ENCODE measurements at places on chromosomes 3 and 15.

- no peak for DNase-seq
These were observed 22.7 kb upstream of the ATP1B3 start for GRCh38 chr3:141853629-141854168.

DNA sequence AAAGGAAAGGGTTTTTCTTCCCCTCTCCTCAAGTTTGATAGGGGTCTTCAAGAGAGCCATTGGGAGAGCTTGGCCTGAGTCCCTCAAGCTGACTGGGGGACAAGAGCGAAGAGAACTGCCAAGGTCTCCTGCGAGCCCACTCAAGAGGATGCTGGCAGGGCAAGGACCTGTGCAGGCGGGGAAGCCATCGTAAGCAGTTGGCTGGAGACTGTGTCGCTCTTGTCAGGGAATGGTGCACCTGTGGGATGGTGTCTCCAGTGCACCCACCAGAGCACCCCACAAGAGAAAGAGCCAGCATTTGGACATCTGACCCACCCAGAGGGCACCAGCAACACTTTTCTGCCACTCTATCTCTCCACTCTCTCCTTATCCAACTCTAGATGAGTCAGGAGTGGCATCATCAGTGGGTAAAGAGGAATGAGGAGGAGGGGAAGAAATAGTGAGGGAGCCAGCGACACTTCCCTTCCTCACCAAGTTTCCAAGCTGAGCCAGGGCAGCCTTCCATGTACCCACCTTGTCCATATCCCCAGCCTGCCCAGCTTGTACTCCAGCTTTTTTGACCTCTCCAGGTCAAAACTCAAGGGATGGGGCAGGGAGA lies 13.6 kb upstream of the XIRP1 start:
- no peak for DNase-seq

DNA sequence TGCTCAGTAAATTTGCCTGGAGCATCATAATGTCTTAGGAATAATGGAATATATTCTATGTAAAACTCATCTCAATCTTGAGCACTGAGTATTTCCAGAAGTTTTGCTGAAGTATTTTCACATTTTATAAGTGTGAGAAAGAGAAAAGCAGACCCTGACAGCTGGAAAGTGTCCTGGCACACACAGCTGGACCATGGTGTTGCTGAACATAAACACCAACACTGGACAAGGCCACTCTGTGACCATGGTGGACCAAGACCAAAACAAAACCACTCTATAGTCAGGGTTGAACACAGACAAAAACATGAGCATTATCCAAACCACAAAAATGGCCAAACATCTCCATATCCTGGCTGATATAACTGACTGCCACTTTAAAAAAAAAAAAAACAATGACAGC lies 15.1 kb upstream of the SGO1 start:
- no peak for DNase-seq

DNA sequence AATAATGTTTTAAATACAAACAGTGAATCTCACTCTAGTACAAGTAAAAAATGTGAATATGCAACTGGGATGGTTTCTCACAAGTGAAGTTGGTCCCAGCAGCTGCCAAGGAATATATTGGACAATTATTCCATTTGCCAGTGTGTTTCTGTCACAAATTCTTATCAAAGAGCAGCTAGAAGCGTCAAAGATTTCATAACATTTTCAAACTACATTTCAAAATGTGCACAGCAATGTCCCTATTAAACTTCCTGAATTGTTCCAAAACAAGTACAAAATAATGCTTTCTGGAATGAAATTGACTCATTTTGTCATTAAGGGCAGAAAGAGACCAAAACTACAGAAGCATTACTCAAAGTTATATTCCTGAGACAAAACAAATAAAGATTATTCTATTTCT lies 38.3 kb downstream of the GPR176 start:
- no peak for DNase-seq

DNA sequence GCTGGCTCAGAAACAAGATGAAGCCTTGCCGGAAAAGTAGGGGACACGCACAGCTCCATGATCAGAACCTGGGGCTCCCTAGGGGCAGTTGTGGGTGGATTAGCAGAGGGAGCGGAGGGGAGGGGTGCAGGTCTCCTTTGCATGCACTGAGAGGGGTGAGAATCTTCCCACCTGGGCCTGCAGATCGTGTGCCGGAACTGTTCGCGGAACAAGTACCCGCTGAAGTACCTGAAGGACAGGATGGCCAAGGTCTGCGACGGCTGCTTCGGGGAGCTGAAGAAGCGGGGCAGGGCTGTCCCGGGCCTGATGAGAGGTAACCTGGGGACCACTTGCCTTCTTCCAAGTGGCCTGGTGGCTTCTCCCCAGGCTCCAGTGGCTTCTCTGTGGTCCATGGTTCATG lies 24.5 kb upstream of the NR2C2 start:
- DNase-seq = no peak

- DNase-seq = no peak
These were observed 218.7 kb upstream of the MDFIC2 start for GRCh38 chr3:70531063-70531657.

DNA sequence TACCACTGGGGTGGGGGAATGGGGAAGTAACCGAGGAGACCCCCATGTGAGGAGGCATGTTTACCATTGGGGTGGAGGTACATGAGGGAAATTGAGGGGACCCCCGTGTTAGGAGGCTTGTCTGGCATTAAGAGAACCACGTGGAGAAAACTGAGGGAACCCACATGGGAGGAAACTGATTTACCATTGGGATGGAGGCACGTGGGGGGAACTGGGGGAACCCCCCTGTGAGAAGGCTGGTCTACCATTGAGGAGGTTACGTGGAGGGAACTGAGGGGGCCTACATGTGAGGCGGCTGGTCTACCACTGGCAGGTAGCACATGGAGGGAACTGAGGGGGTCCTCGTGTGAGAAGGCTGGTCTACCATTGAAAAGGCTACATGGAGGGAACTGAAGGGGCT lies 159.4 kb downstream of the FBLN2 start:
- no peak for DNase-seq

GRCh38 chr3:37590328-37591079 lies 271.2 kb upstream of the CTDSPL start:
- peak; percentile 2 for DNase-seq

- no peak for DNase-seq
These were observed 57.4 kb upstream of the TRAK1 start for GRCh38 chr3:42033741-42034140.

DNA sequence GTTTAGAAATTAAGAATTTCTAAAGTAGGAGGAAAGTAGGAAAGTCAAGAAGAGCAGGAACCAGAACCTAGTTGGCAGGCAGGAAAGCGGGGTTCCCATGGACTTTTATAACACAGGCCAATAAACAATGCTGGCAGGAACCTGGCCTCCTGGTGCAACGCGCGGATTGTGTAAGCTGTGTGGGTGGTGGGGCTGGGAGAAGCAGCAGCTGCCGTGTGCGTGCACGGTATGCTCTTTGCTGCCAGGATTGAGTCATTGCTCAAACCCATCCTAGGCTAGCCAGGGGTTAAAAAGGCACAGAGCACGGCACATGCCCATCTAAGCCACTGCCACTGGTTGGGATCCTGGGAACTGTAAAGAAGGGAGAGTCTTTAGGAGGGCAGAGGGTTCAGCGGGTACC lies 209.9 kb upstream of the RGMA start:
- no peak for DNase-seq

DNA sequence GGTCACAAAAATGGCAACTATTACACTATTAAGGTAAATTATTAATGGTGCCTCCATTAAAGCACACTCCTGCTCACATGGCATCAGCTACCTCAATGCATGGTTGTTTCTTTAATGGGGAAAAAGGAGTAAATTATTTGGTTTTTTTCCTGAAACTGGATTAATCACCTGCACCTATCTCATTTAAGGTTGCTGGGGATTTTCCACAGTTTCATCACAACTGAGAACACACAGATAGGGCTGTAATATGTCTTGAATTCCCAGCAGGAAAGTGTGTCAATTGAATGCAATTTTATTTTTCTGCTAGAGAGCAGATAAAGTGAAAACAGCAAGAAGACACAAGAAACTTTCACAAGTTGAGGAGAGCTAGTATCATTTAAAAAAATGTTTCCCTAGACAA lies 36.4 kb downstream of the RFTN1 start:
- no peak for DNase-seq

GRCh38 chr15:40055576-40056293 lies 16.8 kb upstream of the SRP14 start:
- no peak for DNase-seq

DNA sequence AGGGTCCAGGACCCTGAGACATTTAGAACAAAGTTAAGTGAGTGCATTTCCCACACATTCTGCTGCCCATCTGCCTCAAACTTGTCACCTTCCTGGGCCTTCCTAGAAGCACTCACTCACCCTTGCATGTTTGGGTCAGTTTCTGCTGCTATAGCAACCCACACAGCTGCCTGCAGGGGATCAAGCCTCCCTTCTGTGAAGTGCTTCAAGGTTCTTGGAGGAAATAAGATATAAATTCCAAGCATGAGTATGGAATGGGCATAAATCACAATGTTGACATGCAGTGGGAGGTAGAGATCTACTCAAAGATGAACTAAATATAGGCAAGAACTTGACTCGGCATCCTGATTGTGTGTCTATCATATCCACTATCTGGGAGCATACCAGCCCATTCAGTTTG lies 140.4 kb downstream of the SLC9A9 start:
- DNase-seq = no peak

DNA sequence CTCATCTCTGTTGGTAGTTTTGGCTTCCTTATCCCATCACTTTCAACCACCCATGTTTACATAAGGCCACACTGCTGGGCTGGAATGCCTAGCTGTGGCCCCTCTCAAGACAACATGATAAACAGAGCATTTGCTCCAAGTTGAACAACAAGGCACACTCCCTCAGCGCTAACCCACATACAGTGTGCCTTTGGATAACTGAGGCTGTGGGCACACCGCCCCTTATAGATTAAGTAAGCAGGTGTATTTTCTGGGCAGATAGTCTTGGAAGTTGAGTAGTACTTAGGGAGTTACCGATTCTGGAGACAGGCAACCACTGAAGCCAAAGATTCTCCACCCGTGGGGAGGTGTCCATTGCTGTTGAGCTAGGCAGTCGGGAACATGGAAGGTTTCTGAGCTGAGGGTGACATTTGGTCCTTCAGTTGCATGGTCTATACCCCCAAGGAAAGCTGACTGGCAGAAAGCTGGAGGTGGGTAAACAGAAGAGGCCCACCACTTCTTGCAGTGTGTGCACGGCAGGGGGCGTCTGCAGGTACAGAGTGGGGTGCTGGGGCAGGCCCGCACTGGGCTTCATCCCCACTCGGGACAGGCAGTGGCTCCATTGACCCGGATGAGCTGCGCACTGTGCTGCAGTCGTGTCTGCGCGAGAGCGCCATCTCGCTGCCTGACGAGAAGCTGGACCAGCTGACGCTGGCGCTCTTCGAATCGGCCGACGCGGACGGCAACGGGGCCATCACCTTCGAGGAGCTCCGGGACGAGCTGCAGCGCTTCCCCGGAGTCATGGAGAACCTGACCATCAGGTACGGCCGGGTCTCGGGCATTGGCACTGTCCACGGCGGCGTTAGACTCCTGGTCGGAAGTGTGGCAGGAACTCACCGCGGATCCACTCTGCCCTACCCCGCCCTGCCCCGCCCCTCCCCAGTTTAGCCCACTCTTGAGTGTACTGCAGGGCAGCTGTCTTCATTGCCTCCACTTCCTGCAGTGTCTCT lies 16.8 kb downstream of the NOX5 start:
- no peak for DNase-seq

GRCh38 chr15:51131596-51132290 lies 37.0 kb upstream of the TNFAIP8L3 start:
- no peak for DNase-seq

DNA sequence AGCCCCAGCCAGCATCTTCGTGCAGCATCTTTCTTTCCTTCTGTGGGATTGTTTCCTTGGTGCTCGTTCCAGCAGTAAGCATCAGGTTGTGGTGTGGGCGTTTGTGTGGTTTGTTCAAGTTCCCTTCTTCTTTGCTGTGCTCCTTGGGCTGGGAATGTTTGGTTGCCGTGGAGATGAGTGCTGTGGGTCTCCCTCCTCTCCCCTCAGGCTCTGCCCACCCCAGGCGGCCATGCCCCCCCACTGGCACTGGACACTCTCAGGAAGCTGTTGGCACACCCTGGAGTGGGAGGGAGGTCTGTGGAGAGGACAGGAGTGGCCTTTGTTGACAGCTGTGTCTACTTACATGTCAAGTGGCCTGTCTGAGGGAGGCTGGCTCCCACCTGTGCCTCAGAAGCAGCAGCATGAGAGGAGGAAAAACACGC lies 46.5 kb upstream of the SACM1L start:
- DNase-seq = no peak

DNA sequence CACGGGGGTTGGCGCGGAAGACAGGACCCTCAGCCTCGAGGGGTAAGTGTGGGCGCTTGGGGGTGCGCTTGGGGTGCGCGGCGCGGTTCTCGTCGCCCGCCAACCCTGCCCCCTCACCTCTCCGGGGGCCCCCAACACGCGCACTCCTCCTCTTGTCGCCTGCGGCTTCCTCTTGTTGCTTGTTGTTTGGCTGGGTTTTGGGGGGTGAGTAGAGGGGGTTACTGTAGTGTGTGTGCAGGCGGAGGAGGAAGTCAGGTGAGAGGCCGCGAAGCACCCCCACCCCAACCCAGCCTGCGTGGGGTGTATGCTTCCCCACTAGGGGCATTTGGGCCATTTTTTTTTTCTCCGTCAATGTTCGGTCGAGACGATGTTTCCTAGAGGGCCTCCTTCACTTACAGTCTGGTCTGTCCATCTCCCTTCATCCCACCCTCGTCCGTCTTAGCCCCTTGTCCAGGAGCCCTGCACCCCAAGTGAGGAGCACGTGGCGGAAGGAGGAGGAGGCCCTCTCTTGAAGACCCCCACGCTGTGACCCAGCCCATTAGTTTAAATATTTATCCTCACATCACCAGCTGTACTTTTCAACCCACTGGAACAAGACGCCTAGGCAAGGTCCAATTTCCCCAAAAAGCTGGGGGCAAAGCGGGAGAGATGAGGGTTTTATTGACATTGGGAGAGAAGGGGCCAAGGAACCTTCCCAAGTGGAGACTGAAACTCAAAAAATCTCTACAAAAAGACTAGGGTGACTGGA lies 20.4 kb upstream of the SATB1 start:
- peak; percentile 71 for DNase-seq

DNA sequence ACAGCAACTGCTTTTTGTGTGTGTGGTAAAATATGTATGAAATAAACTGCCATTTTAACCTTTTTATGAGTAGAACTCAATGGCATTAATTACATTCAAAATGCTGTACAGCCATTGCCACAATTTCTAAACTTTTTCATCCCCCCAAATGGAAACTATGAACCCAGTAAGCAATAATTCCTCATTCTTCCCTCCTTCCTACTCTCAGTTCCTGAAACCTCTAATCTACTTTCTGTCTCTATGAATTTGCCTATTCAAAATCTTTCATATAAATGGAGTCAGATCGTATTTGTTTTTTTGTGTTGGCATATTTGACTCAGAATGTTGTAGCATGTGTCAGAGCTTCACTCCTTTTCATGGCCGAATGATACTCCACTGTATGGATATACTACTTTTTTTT lies 5.3 kb upstream of the BLM start:
- DNase-seq = no peak

- DNase-seq = no peak
These were observed 192.1 kb downstream of the CBLB start for GRCh38 chr3:105676621-105677300.

- no peak for DNase-seq
These were observed 78.7 kb upstream of the TGFBR2 start for GRCh38 chr3:30527720-30528119.

- DNase-seq = no peak
These were observed 9.8 kb upstream of the ATP13A5 start for GRCh38 chr3:193388361-193388760.
